ENCODE measurements at places on chromosomes 12 and 14.

GRCh38 chr14:32578181-32578580 lies 249.1 kb downstream of the AKAP6 start:
- no peak for DNase-seq

DNA sequence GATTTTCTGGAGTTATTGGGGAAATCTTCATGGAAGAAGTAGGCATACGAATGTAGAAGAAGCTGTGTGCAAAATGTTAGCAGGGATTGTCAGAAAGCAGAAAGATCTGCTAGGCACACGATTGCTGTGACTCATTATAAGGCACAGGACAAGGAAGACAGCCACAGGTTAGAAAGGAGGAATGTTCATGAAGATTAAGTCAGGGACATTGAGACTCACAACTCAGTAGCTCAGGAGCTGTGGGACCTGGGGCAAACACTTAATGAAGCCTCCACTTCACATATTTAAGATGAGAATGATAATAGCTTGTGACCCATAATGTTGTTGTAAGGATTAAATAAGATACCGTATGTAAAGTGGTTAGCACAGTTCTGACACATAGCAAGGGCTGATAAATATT lies 26.6 kb upstream of the RTRAF start:
- DNase-seq: no peak

- no peak for DNase-seq
Measured at GRCh38 chr12:100980856-100981255, 186.3 kb downstream of the ANO4 start.

DNA sequence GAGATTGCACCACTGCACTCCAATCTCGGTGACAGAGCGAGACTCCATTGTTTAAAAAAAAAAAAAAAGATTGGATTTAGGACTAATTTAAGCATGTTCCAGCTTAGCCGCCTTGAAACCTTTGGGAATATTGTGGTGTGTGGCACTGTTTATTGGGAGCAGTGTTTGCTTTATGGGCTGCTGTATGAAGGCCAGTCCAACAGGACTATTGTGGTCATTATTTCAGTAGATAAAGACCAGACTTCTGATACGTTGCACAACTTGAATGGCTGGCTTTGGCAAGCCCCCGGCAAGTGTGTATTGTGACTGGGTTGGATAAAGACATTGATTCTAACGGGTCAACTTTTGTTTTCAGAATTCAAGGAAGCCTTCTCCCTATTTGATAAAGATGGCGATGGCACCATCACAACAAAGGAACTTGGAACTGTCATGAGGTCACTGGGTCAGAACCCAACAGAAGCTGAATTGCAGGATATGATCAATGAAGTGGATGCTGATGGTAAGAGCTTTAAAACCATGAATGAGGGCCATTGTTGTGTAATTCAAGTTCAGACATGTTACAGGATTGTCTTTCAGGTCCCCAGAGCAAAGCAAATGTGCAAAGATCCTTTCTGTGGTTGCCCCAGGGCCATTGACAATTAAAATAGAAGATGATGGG lies 4.2 kb downstream of the CALM1 start:
- no peak for DNase-seq

DNA sequence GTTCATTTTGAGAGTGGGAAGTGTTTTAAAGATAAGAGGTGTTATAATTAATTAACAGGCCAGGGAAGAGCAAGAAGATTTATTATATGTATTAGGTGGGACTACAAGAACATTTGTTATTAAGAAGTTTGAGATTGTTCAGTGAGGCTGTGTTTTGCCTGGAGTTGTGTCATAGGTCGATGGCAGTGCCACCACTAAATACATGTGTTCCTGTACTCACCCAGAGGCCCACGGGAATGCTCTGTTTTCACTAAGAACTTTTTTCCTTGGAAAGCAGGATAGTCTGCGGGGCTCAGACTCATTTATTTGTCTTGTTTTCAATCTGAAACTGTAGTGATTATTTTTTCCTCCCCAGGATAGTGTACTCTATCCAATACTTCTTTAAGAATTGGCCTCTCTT lies 10.1 kb downstream of the IRAK3 start:
- no peak for DNase-seq

DNA sequence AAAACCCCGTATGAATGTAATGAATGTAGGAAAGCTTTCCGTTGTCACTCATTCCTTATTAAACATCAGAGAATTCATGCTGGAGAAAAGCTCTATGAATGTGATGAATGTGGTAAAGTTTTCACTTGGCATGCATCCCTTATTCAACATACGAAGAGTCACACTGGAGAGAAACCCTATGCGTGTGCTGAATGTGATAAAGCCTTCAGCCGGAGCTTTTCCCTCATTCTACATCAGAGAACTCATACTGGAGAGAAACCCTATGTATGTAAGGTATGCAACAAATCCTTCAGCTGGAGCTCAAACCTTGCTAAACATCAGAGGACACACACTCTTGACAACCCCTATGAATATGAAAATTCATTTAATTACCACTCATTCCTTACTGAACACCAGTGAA lies 23.8 kb downstream of the ZNF891 start:
- no peak for DNase-seq

DNA sequence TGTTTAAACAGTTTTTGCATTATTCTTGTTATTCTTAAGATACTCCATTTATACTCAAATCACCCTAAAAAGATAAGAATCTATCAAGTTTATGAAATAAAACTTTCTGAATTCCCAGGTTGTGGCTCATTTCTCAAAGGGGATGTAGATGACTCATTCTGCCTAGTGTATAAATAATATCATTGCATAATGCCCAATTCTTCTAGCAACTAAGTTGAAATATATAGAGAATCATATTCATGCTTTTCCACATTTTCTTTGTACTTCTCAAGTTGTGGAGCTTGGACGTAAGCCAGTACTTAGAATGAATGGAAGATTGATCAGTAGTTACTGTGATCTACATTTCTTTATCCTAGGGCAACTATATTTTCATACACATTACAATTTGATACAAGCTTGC lies 201.1 kb downstream of the PPFIA2 start:
- no peak for DNase-seq

GRCh38 chr12:127445581-127446139 lies 821.3 kb upstream of the TMEM132C start:
- DNase-seq: no peak

Measured in RPMI8226 (cell line).